Hair follicle dermal papilla cell (primary cell): ENCODE measurements at places on chromosomes 1 and 21. TPM values are rescaled to one million over a fixed set of nuclear protein-coding genes. Genes with fewer than 3 reads are reported as not detected.

Gene B3GALT2
- total RNA-seq, result 8.3 and 14.3 TPM in 2 replicates

Gene CTSK
- total RNA-seq, result 383 and 515 TPM in 2 replicates

Gene NBPF26
- 18.3 and 37.2 TPM in 2 replicates for total RNA-seq

Gene SV2A
- total RNA-seq, result 23.8 and 27.3 TPM in 2 replicates

Gene GOLT1A
- total RNA-seq, result not detected in 2 replicates

Gene ADCY10
- total RNA-seq, result under 0.01 TPM in 1 of 2 replicates, not detected in the other

Gene TACSTD2
- 2.4 and 3.9 TPM in 2 replicates for total RNA-seq

Gene TMEM82
- not detected in 2 replicates for total RNA-seq

Gene TMIGD3
- not detected in 2 replicates for total RNA-seq

Gene ACTL8
- total RNA-seq, result not detected in 2 replicates

Gene CNR2
- total RNA-seq, result not detected in 2 replicates

Gene LCE1F
- total RNA-seq, result not detected in 2 replicates

Gene A3GALT2
- total RNA-seq, result not detected in 2 replicates

Gene PADI4
- not detected in 2 replicates for total RNA-seq

Gene PCAT6
- total RNA-seq, result not detected in 2 replicates

Gene S100B
- total RNA-seq, result 1.1 and 1.5 TPM in 2 replicates

Gene C1QC
- total RNA-seq, result not detected in 2 replicates

Gene TSPEAR
- total RNA-seq, result not detected in 2 replicates

Gene NBPF12
- total RNA-seq, result 7.2 and 11.8 TPM in 2 replicates

Gene LEFTY2
- total RNA-seq, result not detected in 2 replicates

Gene SMCP
- total RNA-seq, result not detected in 2 replicates

Gene USH2A
- under 0.01 and 0.16 TPM in 2 replicates for total RNA-seq

Gene UBASH3A
- not detected in 2 replicates for total RNA-seq

Gene KMO
- under 0.01 and 0.49 TPM in 2 replicates for total RNA-seq

Gene TFF1
- not detected in 2 replicates for total RNA-seq

Gene ZCCHC17
- total RNA-seq, result 20.9 and 25.5 TPM in 2 replicates

Gene AADACL4
- total RNA-seq, result 0.16 TPM in 1 of 2 replicates, not detected in the other

Gene PGLYRP4
- not detected in 2 replicates for total RNA-seq

Gene ACTA1
- total RNA-seq, result 0.16 TPM in 1 of 2 replicates, not detected in the other

Gene LYPLA2
- total RNA-seq, result 36.7 and 45.1 TPM in 2 replicates

Gene LPAR3
- 12.4 and 16.9 TPM in 2 replicates for total RNA-seq

Gene GCSAML
- total RNA-seq, result not detected in 2 replicates

Gene GBP2
- total RNA-seq, result 29.0 and 38.9 TPM in 2 replicates

Gene CFHR1
- 0.16 TPM in 1 of 2 replicates, not detected in the other for total RNA-seq

Gene NDUFS2
- total RNA-seq, result 80.5 and 94.1 TPM in 2 replicates
